ENCODE measurements at places on chromosomes 11 and 22.
A peak's percentile ranks its signal among the peaks of the same experiment; 100 is the strongest.

DNA sequence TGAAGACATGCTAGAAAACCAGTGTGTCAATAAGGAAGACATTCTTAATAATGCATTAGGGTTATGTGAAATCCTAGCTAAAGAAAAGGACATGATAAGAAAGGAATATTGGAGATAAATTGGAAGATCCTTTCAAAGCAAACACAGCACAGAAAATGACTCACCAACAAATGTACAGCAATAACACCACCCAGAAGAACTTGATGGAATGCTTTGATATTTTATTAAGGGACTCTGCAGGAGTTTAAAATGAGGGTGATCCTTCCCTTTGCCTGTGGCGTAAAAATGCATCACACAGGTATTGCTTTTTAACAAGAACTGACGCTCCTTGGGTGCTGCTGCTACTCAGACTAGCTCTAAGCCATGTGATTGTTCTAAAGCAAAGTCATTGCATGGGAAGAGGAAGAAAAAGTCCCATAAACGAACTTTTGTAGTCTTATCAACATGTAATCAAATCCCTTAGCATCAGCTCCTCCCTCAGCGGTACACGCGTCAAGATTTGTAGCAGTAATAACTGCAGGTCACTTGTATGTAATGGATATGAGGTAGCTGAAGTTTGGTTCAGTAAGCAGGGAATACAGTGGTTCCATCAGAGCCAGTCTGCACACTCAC lies 48.4 kb upstream of the EED start:
- no peak for DNase-seq

GRCh38 chr11:119912229-119912628 lies 183.2 kb upstream of the NECTIN1 start:
- no peak for DNase-seq

GRCh38 chr22:39170825-39171622 lies 18.5 kb upstream of the CBX7 start:
- peak; percentile 82 for DNase-seq

GRCh38 chr11:117860139-117860538 lies 16.3 kb downstream of the FXYD6 start:
- no peak for DNase-seq

- no peak for DNase-seq
Observed at GRCh38 chr11:128664317-128664716, 29.6 kb upstream of the FLI1 start.

DNA sequence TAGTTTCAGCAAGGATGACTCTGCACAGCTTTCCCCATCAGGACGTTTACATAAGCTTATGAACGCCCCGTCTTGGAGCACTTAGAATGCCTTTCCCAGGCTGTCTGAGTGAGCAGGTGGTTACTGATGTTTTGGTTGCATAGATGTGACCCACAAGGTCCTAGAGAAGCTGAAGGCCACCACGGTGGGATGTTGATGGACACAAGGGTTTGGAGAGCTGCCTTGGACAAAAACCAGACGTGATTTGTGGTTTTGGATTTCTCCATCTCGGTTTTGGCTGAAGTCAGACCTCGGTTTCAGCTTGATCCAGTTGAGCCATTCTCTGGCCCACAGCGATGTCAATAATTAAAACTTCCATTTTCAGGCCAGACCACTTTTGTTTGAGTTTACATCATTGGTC lies 151.9 kb downstream of the LDLRAD3 start:
- no peak for DNase-seq

DNA sequence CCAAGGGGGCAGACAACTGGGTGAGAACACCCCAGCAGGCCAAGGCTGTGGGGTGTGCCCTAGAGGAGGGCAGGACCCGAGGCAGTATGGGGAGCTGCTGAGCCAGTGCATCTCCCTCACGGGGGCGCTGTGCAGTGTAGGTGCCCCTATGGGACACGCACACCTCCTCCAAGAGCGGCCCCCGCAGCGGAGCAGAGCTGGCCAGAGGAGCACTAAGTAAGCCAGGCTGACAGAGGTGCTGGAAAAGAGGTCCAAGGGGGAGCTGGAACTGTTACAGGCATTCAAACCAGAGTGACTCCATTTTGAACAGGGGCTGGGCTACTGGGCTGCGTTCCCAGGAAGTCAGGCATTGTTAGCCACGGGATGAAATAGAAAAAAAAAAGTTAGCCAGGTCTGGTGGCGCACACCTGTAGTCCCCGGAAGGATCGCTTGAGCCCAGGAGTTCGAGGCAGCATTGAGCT lies 41.8 kb downstream of the TST start:
- DNase-seq: peak; percentile 56

DNA sequence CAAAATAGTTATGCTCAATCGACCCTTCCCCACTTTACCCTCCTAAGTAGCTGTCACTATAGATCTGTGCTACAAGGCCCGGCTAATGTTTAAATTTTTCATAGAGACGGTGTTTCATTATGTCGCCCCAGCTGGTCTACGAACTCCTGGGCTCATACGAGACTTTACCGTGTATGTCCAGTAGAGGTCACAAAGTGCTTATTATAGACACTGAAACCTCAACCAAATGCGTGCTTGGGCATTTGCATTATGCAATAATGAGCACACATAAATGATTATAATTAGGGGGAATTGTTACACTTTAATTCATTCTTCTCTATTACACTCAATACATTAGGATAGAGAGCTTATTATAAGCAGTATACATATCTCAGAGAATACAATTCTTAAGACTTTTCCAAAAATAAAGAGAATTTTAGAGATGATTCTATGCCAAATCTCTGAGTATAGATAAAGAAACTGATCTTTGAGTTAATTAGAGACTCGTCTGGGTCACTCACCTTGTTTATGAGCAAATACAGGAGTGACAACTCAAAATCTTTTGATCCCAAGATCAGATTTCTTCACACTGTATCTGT lies 12.5 kb upstream of the MRPL16 start:
- no peak for DNase-seq

- DNase-seq: no peak
Observed at GRCh38 chr22:46972901-46973831, 210.7 kb downstream of the TBC1D22A start.

- DNase-seq: no peak
Observed at GRCh38 chr11:66271816-66272215, 3.4 kb downstream of the RAB1B start.

GRCh38 chr11:20089796-20090653 lies 70.2 kb downstream of the DBX1 start:
- DNase-seq: no peak

GRCh38 chr22:36762687-36763260 lies 13.1 kb downstream of the IFT27 start:
- no peak for DNase-seq

GRCh38 chr11:45856044-45856468 lies 8.8 kb downstream of the CRY2 start:
- no peak for DNase-seq

GRCh38 chr22:39278040-39278439 lies 33.3 kb upstream of the PDGFB start:
- DNase-seq: no peak

- no peak for DNase-seq
Observed at GRCh38 chr11:43172477-43172876, 139.3 kb upstream of the API5 start.

DNA sequence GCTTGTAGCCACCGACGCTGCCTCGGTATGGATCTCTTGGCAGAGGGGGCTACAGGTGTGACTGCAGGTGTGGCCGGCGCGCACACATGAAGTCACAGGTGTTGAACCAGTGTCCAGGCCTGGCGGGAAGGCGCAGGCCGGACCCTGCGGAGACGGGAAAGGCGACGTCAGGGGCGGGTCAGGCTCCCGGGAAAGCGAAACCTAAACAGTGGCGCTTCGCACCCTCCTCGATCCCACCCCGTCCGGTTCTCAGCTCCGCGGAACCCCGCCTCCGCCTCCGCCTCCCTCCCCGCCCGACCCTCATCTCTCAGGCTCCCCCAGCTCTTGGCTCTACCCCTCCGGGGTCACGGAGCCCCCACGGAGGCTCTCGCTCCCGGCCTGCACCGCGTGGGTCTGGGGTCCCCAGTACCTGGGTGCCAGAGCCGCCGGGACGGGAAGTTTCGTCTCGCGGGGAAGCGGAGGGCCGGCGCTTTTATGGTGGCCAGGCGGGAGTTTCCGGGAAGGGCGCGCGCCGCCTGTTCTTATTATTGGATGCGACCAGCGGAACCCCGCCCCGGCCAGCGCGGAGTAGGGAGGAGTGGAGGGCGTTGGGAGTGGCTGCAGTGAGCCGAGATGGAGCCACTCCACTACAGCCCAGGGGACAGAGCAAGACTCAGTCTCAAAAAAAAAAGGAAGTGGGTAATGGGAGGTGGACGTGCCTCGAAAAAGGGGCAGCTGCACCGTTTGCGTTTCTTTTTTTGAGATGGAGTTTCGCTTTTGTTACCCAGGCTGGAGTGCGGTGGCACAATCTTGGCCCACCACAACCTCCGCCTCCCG lies at the start of gene IRF7:
Gene IRF7, minus strand, starts transcription at position 447 of the 816 bp plus-strand sequence. CDS start 586 bp downstream, outside the sequence.
- peak; percentile 98 for DNase-seq

- no peak for DNase-seq
Observed at GRCh38 chr11:70882716-70883085, 369.7 kb downstream of the SHANK2 start.

- DNase-seq: no peak
Observed at GRCh38 chr22:38479096-38479837, 11.4 kb downstream of the KDELR3 start.

DNA sequence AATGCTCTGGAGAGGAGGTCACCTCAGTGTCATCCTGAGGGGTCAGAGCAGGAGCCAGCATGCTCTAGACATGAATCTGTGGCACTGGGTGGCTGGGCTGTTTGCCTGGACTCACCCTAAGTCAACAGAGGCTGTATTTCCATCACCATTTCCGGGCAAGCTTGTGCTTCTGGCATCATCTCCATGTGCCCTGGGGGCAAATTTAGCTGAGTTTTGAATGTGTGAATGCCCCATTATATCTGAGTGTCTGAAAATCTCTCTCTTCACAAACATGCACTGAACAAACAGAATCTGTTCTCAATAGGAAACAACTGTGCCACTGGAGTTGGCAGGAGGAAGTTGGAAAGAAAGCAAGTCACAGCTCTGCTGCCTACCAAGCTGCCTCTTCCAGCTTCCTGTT lies 356.2 kb downstream of the GRM5 start:
- DNase-seq: no peak

- no peak for DNase-seq
Observed at GRCh38 chr11:75170516-75171201, 19.8 kb downstream of the SLCO2B1 start.

GRCh38 chr11:66052664-66052982 lies 459 bp downstream of the SF3B2 start:
- no peak for DNase-seq

GRCh38 chr11:126607374-126607773 lies 251.9 kb downstream of the ST3GAL4 start:
- DNase-seq: no peak

DNA sequence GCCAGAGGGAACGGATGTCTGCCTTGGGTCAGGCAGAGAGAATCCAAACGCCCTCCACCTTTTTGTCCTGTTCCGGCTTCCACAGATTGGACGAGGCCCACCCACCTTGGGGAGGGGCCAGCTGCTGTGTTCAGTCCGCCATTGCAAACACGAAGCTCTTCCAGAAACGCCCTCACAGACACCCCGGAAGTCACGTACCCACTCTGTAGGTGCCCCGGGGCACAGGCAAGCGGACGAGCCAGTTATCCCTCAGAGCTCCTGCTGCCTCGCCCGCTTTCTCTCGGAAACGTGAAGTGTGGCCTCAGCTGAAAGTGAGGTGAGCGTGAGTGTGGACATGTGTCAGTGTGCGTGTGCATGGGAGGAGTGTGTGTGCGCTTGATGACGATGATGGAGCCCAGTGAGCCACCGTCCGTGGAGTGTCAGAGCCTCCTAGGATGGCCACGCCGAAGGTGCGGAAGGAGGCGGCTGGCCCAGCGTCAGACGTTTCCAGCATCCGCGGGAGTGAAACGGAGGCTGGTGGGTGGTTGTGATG lies 869.2 kb downstream of the TBC1D22A start:
- no peak for DNase-seq

DNA sequence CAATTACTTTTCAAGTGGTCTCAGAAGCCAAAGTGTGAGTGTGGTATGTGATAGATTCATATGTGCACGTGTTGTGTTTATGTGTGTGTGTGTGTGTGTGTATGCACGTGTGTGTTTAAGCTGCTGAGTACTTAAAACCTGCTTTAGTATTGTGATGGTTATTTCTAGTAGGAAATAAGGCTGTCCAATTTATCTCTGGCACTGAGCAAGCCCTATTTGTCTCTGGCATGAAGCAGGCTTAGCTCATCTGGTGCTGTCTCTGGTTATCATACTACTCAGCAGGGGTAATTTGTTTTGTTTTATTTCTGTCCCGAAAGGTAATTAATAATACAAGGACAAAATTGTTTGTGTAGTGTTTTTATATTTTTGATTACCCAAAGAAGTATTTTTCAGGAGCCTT lies 333.7 kb downstream of the FAT3 start:
- no peak for DNase-seq

- no peak for DNase-seq
Observed at GRCh38 chr11:73284106-73284505, 12.0 kb downstream of the P2RY6 start.

DNA sequence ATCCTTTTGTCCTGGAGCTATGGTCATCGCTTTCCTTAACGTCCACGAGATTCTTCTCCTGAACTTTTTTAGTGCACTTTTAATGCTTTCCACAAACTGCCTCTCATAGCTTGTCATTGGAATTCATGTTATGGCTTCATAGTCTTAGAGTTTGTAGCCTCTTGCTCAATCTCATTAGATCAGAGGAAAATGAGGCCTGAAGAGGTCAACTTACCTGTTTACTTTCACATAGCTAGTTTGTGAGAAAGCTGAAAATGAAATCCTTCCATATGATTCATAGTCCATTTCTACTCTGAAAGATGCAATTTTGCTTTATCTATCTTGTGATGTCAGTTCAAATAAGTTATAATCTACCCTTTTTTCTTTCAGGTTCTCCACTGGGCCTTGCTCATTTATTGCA lies 1747.2 kb upstream of the RAG2 start:
- no peak for DNase-seq

DNA sequence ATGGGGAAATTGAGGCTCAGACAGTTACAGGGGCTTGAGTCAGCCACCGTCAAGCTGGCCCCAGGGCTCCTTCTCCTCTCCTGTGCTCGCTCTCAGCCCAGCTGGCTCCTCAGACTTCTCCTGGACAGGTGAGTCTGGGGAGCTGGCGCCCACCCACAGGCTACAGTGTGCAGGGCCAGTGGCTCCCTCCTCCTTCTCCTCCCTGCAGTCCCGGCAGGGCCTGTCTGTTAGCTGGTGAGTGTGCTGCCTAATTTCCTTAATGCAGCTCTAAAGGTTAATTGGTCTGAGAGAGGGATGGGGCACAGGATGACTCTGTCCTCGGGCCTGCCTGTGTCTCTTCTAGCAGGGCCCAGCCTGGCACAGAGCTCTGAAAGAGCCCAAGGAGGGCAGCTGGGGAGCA lies 31.7 kb downstream of the LMO1 start:
- no peak for DNase-seq
